ENCODE measurements at places on chromosomes 16 and 17.

DNA sequence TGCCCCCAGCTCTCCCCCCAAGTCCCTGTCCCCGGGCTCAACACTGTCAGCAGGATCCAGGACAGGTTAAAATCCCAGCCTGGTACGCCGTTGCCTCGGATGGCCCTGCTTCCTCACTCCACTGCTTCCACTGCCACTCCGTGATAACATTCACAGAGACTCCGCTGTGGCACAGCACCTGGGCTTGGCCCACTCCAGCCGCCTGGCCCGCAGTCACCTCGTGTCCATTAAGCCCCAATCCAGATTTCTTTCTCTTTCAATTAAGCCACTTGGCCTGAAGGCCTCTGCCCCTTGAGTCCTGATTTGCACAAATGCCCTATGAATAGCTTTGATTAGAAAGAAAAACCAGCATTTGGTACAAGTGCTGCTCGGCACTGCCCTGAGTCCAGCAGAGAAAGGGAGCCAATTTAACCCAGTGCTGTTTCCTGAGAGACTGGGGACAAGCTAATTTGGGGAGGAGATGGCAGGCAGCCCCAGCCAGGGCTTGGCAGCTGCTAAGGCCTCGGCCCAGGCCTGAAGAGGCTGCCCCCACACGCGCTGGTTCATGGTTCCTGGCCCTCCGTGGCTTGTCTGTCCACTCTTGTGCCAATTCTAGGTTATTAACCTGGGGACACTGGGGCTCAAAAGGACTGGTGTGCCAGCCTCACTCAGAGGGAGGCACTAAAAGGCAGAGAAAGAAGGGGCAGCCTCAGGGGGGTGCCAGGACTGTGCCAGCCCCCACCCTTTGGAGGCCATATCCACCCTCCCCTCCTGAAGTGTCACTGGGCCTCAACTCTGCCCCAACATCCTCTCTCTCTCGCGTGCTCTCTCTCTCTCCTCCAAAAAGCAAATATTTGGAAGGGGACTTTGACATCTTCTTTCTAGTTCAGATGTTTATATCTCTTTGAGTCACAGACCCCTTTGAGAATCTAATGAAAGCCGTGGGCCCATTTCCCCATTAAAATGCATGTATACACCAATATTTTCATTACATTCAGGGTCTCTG is 29.8 kb upstream of the SPPL2C start:
- DNase-seq: no peak

DNA sequence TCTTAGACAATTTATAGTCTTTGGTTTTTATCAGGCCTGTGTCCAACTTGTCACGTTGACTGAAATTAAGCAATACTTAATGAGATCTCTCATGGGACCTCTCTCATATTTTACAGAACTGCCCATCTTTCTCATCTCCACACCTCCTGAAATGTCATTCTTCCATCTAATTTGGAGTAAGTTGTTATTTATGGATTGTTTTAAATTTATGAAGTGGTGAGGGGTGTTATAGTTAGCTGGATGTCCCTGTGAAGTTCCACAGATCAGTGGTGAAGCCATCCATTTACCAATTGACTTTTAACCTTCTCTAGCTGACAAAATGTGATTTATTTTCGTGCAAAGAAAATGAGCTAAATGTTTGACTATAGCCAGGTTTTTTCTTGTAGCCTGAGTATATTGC is 824.9 kb downstream of the KCNJ2 start:
- no peak for DNase-seq

DNA sequence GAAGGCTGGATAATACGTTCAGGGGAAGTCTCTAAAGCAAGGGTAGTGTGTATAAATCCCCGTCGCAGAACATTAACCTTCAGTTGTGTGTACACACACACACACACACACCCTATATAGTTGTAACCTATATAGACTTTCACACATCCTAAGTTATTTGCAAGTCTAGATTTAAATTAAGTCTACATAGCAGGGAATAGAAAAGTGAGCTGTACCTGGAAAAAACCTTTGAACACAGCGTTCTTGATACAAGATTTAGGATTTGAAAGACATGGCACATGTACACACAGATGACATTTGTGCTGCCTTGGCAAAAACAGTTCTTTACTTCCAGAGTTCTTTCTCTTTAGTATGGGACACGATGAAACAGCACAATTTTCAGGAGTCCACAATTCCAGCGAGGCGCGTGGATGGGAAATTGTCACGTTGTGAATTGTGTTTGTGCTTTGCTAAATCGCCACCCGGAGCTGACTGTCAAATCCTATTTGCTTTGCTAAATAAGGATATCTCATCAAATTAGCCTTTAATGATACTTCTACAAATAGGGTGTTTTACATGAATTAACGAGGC is 233.9 kb downstream of the MRTFB start:
- DNase-seq: no peak

GRCh38 chr17:60436676-60437075 is 14.4 kb downstream of the CHCT1 start:
- DNase-seq: no peak

- no peak for DNase-seq
These were observed 24.2 kb downstream of the ORC6 start for GRCh38 chr16:46713634-46714033.

GRCh38 chr17:73194514-73195222 is 1.8 kb downstream of the COG1 start:
- no peak for DNase-seq

DNA sequence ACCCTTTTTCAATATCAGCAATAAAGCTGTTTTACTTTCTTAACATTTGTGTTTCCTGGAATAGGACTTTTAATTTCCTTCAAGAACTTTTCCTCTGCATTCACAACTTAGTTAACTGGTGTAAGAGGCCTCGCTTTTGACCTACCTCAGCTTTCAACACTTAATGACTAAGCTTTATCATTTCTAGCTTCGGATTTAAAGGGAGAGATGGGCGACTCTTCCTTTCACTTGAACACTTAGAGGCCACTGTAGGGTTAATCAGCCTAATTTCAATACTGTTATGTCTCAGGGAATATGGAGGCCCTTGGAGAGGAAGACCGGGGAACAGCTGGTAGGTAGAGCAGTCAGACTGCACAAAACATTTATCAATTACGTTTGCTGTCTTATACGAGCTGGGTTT is 4.7 kb downstream of the SYNRG start:
- no peak for DNase-seq

Measured in NCI-H2081 (cell line).